Pancreas (tissue), 10 donors: ENCODE measurements at places on chromosomes 4 and X. TPM values are rescaled to one million over a fixed set of nuclear protein-coding genes. Genes with fewer than 3 reads are reported as not detected.

- H3K36me3 ChIP-seq, result no peaks in the 10 kb centered on the region
- peak overlapping the region; percentile 9 for H3K27ac ChIP-seq
- no peaks in the 10 kb centered on the region for H3K27me3 ChIP-seq
These were observed 374.3 kb downstream of the MID1IP1 start for GRCh38 chrX:39175418-39176057.

DNA sequence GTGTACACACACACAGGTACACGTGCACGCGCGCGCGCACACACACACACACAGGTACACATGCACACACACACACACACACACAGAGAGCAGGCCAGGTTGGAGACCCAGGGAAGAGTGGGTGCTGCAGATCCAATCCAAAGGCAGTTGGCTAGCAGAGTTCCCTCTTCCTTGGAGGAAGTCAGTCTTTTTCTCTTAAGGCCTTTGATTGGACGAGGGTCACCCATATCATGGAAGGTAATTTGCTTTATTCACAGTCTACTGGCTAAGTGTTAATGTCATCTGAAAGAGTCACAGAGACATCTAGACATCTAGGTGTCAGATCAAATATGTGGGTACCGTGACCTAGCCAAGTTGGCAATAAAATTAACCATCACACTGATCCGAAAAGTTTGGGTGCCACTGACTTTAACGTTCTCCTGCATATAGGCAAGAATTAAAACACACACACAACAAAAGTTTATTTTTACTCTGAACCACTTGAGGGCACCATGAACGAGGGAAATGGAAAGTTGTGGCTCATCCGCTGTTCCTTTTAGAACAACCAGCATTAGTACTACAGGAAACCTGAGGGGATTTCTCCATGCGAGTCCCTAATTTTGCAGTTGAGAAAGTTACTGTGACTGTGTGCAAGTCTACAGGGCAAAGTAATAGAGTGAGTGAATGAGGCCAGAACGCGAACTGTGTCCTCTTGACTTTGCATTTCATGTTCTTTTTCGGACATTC lies 66.0 kb upstream of the STOX2 start:
- no peaks in the 10 kb centered on the region for H3K27me3 ChIP-seq
- H3K4me3 ChIP-seq, result no peak overlapping the region
- H3K27ac ChIP-seq, result no peak overlapping the region
- no peaks in the 10 kb centered on the region for H3K36me3 ChIP-seq
- H3K4me1 ChIP-seq, result no peaks in the 10 kb centered on the region
- no peak for DNase-seq

GRCh38 chr4:14749910-14750309 lies 252.4 kb upstream of the CPEB2 start:
- no peaks in the 10 kb centered on the region for H3K27me3 ChIP-seq
- no peaks in the 10 kb centered on the region for H3K36me3 ChIP-seq
- H3K4me3 ChIP-seq, result no peak overlapping the region
- H3K4me1 ChIP-seq, result no peaks in the 10 kb centered on the region
- H3K27ac ChIP-seq, result no peak overlapping the region

DNA sequence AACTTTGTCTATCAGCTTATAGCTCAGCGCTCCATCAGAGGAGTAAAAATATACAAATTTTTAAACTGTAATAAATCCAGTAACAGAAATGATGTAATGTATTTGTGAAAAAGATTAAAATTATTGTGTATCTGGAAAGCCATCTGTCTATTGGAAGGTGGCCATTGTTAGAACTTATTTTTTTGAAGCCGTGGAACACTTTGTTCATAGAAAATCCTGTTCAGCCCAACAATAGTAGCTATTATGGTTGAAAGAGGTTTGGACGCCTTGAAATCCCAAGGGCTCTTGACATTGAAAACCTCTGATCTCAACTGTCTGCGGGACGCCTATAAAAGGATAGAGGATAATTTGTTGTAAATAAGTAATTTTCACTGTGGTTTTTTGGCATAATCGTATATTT lies 98.3 kb downstream of the RAPGEF2 start:
- H3K4me3 ChIP-seq, result no peak overlapping the region
- no peak for DNase-seq
- no peaks in the 10 kb centered on the region for H3K27me3 ChIP-seq
- H3K4me1 ChIP-seq, result no peaks in the 10 kb centered on the region
- H3K27ac ChIP-seq, result no peak overlapping the region
- no peaks in the 10 kb centered on the region for H3K36me3 ChIP-seq

DNA sequence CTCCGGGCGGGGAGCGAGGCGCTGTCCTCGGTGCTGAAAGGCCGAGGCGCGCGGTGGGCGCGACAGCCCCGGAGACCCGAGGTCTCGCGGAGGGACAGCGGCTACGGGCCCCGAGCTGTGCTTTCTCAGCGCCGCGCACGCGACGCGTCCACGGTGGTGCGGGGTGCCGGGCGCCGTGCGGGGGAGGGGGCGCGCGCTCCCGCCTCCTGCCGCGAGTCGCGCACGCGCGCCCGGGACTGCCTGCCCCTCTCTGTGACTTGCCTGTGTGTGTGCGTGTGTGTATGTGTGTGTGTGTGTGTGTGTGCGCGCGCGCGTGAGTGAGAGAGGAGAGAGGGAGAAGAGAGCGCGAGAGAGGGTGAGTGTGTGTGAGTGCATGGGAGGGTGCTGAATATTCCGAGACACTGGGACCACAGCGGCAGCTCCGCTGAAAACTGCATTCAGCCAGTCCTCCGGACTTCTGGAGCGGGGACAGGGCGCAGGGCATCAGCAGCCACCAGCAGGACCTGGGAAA lies at the start of gene GRIA2:
Gene GRIA2 (plus strand): TSS at position 358 of the 511 bp plus-strand sequence. CDS start 315 bp downstream, outside the sequence.
- no peak within 1 kb of the TSS for H3K27ac ChIP-seq
- DNase-seq, result peak; percentile 41
- no peaks in the 10 kb centered on the region for H3K4me1 ChIP-seq
- peak within 1 kb of the TSS; percentile 25 for H3K4me3 ChIP-seq

GRCh38 chr4:145093638-145094037 lies 4.4 kb downstream of the ANAPC10 start:
- no peaks in the 10 kb centered on the region for H3K27me3 ChIP-seq
- no peak for DNase-seq
- H3K4me1 ChIP-seq, result no peaks in the 10 kb centered on the region
- H3K36me3 ChIP-seq, result no peaks in the 10 kb centered on the region

- H3K27me3 ChIP-seq, result no peaks in the 10 kb centered on the region
- H3K4me3 ChIP-seq, result no peak overlapping the region
- no peaks in the 10 kb centered on the region for H3K36me3 ChIP-seq
- H3K27ac ChIP-seq, result no peak overlapping the region
- no peak for DNase-seq
These were observed 28.9 kb downstream of the CASP3 start for GRCh38 chr4:184620212-184620867.

DNA sequence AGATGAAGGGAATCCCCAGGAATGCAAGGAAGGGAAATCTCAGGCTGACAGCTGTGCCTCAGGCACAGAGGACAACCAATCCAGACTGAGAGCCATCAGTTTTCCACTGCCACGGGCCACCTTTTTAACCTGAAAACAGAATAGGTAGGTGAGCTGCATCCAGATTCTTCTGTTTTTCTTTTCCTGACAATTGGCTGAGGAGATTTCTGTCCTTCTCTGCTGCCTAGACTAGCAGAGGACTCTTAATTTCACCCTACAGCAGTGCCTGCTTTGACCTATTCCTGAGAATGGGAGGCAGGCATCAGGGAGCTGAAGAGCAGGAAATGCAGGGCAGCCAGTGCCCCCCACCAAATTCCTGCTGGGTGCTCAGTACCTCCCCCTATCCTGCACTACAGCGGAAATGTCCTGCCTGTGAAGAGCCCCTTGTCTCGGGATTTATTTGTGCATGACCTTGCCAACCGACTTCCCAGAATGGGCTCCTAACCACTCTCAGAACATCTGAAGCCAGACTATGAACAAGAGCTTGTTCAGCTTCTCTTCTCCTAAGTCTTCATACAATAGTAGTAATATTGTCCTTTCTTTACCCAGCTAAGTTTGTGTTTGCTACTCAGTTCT lies 65.1 kb downstream of the CASK start:
- no peak overlapping the region for H3K4me3 ChIP-seq
- peaks cover 14% of the 10 kb centered on the region for H3K27me3 ChIP-seq
- no peaks in the 10 kb centered on the region for H3K36me3 ChIP-seq
- H3K4me1 ChIP-seq, result no peaks in the 10 kb centered on the region

GRCh38 chr4:6755088-6755753 lies 27.3 kb upstream of the KIAA0232 start:
- no peaks in the 10 kb centered on the region for H3K4me1 ChIP-seq
- H3K4me3 ChIP-seq, result no peak overlapping the region
- no peak overlapping the region for H3K27ac ChIP-seq
- H3K27me3 ChIP-seq, result no peaks in the 10 kb centered on the region
- DNase-seq, result no peak
- H3K36me3 ChIP-seq, result no peaks in the 10 kb centered on the region

- no peaks in the 10 kb centered on the region for H3K27me3 ChIP-seq
- no peak for DNase-seq
- no peak overlapping the region for H3K27ac ChIP-seq
These were observed 15.3 kb downstream of the STAG2 start for GRCh38 chrX:123976706-123977316.

DNA sequence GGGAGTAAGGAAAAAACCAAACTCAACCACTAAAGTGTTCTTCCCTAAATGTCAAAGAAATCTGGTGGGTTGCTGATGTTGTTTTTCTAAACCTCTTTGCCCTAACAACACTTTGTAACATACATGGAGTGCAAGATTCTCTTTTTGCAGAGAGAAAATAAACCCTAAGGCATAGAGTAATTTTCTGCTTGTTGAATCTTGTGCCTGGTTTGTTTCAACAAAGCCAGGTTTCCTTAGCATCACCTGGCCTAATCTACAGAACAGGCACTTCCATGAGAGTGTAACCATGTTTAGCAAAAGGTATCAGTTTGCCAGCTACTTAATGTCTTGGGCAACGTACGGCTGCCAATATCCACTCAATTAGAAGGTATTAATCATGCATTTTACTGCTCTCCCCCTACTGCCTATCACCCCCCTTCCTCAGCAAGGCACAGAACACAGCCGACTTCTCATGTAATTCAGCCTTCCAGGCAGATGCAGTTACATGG lies 219.2 kb downstream of the MAML3 start:
- H3K27ac ChIP-seq, result no peak overlapping the region
- no peak for DNase-seq
- no peaks in the 10 kb centered on the region for H3K27me3 ChIP-seq
- no peak overlapping the region for H3K4me3 ChIP-seq
- no peaks in the 10 kb centered on the region for H3K4me1 ChIP-seq
- H3K36me3 ChIP-seq, result no peaks in the 10 kb centered on the region

DNA sequence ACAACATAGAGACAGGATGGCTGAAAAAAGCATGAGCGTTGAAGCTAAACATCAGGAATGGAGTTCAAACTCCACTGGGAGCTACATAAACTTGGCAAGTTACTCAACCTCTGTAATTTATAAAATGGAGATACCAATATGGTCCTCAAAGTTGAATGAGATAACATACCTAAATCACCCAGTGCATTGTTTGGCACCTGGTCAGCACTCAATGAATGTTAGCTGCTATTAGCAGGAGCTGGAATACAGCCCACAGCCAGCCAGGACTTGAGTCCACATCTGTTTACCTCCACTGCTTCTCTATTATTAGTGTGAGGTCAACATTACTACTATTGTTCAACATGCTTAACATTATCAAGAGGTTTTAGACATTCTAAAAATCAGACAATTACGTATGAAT lies 97.9 kb downstream of the NR3C2 start:
- no peak for DNase-seq
- H3K27me3 ChIP-seq, result no peaks in the 10 kb centered on the region
- H3K27ac ChIP-seq, result no peak overlapping the region
- peaks cover 14% of the 10 kb centered on the region for H3K4me1 ChIP-seq

DNA sequence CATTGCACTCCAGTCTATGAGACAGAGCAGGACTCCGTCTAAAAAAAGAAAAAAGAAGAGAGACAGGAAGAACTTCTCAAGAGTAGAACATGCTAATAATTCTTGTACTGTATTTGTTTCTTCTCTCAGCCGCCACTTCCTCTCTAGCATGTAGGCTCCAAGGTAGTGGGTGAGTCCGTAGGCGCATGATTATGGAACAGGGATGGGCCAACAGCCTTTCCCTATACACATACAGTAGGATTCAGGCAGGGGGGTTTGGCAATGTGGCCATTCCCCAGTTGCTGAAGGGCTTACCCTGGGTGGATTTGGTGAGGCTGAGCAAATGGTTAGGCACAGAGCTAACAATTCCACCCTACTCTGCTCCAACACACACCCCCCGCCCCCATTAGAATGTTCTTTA lies 35.0 kb upstream of the APLN start:
- no peak overlapping the region for H3K27ac ChIP-seq
- DNase-seq, result no peak
- H3K27me3 ChIP-seq, result no peaks in the 10 kb centered on the region
- H3K36me3 ChIP-seq, result no peaks in the 10 kb centered on the region

DNA sequence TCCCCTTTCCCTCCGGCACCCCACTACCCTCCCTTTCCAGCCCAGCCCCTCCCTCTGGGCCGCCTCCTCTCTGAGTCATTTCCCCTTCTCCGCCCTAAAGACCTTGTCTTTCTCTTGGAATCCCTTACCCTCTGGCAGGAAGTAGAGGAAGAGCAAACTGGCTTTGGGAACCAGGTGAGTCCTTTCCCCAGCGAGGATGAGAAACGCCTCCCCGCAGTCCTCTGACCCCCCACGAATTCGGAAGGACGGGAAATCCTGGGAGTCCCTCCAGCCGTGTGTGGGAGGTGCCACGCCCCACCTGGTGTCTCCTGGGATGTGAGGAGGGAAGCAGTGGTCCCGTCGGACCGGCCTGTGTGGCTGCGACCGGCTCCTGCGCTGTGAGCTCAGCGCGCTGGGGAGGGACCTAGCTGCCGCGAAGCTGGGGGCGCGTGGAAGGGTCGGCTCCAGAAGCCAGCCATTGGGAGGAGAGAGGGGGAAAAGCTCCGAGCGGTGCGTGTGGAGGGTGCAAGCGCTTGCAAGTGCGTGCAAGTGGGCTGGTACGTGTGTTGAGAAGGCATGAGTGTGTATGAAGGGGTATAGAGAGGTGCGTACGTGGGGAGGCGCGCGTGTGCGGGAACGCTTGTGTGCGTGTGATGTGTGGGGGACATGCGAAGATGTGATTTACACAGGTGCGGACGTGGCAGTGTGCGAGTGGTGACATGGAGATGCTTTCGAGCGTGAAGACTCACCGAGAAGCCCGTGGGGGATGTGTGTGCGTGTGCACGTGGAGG lies 46.3 kb downstream of the TEX13B start:
- H3K27ac ChIP-seq, result no peak overlapping the region
- DNase-seq, result peak; percentile 50
- H3K27me3 ChIP-seq, result no peaks in the 10 kb centered on the region
- H3K36me3 ChIP-seq, result no peaks in the 10 kb centered on the region
- no peak overlapping the region for H3K4me3 ChIP-seq

DNA sequence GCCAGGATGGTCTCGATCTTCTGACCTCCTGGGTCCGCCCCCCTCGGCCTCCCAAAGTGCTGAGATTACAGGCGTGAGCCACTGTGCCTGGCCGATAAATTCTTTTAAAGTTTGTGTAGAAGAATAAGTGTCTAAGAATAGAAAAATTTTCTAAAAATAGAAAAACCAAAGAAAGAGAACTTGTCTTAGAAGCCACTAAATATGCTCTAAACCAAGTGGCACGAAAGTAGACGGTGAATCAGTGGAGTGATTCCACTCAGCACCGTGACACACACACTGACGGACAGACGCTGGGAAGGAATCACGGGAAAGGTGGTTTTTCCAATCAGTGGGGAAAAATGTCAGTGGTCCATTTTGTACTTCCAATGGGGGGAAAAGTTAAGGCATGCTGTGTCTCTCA lies 72.7 kb upstream of the PSAPL1 start:
- H3K27ac ChIP-seq, result no peak overlapping the region
- H3K36me3 ChIP-seq, result no peaks in the 10 kb centered on the region
- H3K4me3 ChIP-seq, result no peak overlapping the region
- DNase-seq, result no peak
- no peaks in the 10 kb centered on the region for H3K27me3 ChIP-seq

The INTU gene
- 4.4 TPM for total RNA-seq

The TMEM47 gene
- 4.0 TPM for total RNA-seq

The MGARP gene
- not detected for total RNA-seq

The BEX1 gene
- total RNA-seq, result 13.5 TPM

The GNRHR gene
- total RNA-seq, result not detected

The MAGEB17 gene
- 0.79 TPM for total RNA-seq

The MAOB gene
- total RNA-seq, result 3.9 TPM
